Activated T-helper 2 cell treated with anti-CD3 and anti-CD28 coated beads, Interferon-gamma antibody, Interleukin-2, Interleukin-4, amounts not matched to agents 10 μg/mL and 5 μg/mL and 100 μg/mL, durations not matched to agents 14 hours and 24 hours and 36 hours (primary cell): ENCODE measurements at places on chromosomes 4 and X. TPM values are rescaled to one million over a fixed set of nuclear protein-coding genes. Genes with fewer than 3 reads are reported as not detected.

DGKK gene
- total RNA-seq: not detected in 2 replicates

GATA1 gene
- not detected in 2 replicates for total RNA-seq

DNA sequence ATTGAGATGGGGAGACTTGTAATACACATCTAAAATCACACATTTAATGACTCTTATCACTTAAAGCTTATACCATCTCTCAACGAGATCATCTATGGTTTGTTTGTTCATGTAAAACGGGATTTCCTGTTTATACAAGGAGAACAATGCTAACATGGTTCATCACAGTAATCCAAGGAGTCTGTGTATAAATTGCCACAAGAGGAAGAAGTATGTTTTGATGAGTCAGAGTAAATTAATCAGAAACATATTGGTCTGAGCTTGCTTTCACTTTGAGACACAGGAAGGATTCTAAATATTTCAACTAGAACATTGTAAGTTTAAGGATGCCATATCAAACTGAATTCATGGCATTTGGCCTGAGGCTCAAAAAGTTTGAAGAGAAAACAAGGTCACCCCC lies 594.1 kb downstream of the GLUD2 start:
- no peaks in the 10 kb centered on the region for H3K27me3 ChIP-seq
- no peaks in the 10 kb centered on the region for H3K36me3 ChIP-seq
- no peak overlapping the region for H3K27ac ChIP-seq

- no peak overlapping the region for H3K4me3 ChIP-seq
- no peaks in the 10 kb centered on the region for H3K27me3 ChIP-seq
- H3K4me1 ChIP-seq: no peaks in the 10 kb centered on the region
- no peak overlapping the region for H3K27ac ChIP-seq
Observed at GRCh38 chr4:177960566-177960965, 518.3 kb upstream of the AGA start.

CEP135 gene
- total RNA-seq: 13.3 and 15.7 TPM in 2 replicates

GPR34 gene
- total RNA-seq: not detected in 2 replicates

DNA sequence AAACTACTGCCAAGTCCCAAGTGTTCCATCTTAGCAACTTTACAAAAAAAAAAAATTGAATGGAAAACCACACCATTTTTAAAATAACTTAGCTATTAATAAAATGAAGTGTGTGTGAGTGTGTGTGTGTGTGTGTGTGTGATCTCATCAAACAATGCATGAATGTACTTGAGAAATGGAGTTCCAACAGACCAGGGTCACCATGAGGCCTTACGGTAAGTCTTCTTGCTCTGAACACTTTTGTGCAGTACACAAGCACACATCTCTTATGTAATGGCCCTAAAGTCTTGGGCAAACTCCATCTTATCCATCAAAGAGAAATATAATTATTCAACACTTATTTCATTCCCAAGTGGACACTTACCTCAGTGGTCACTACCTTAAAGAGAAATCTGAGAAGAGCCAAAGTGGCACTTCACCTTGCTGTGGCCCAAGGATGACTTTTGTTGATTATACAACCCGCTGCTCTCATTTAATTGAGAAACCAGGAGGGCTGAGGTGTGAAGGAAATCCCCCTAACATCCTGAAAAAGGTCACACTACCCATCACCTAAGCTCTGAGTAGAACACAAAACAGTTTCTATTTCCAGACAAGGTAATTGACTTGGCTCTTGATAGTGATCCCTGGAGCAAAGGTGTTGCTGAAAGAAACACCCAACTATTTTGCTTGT lies 96.5 kb upstream of the PRDX4 start:
- no peaks in the 10 kb centered on the region for H3K4me1 ChIP-seq
- no peaks in the 10 kb centered on the region for H3K27me3 ChIP-seq
- no peak overlapping the region for H3K4me3 ChIP-seq
- H3K36me3 ChIP-seq: no peaks in the 10 kb centered on the region
- H3K27ac ChIP-seq: no peak overlapping the region
- DNase-seq: no peak

METAP1 gene
- 58.2 and 58.7 TPM in 2 replicates for total RNA-seq

GRCh38 chrX:44061968-44062614 lies 88.9 kb upstream of the NDP start:
- no peak for DNase-seq
- H3K27ac ChIP-seq: no peak overlapping the region
- no peak overlapping the region for H3K4me3 ChIP-seq
- peaks cover 8% of the 10 kb centered on the region for H3K27me3 ChIP-seq

EMCN gene
- total RNA-seq: not detected in 2 replicates

DNA sequence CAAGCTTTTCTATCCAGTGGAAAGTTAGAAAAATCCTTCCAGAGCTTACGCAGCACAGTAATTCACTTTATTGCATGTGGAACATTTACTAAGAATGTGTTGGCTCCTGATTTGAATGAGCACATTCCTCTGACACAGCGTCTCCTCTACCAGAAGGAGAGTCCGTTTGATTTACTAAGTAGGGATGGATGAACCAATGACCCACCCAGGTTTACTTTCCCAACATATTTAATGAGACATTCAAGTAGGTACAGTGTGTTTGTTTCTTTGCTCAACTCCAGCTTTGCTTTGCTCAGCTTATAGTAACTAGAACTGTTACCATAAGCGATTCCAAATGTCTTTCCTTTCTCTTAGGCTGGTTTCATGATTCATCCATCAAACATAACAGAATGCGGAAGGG lies 161.7 kb downstream of the SMARCA1 start:
- peaks cover 2% of the 10 kb centered on the region for H3K4me1 ChIP-seq
- DNase-seq: no peak
- H3K27ac ChIP-seq: no peak overlapping the region
- no peaks in the 10 kb centered on the region for H3K27me3 ChIP-seq
- H3K4me3 ChIP-seq: no peak overlapping the region

GRCh38 chrX:134747006-134747405 lies 88.7 kb upstream of the PLAC1 start:
- H3K4me3 ChIP-seq: no peak overlapping the region
- H3K27me3 ChIP-seq: peaks cover 15% of the 10 kb centered on the region
- DNase-seq: no peak
- no peaks in the 10 kb centered on the region for H3K36me3 ChIP-seq
- no peak overlapping the region for H3K27ac ChIP-seq

GRCh38 chr4:94852616-94853015 lies 94.9 kb downstream of the BMPR1B start:
- H3K36me3 ChIP-seq: no peaks in the 10 kb centered on the region
- H3K27me3 ChIP-seq: no peaks in the 10 kb centered on the region
- H3K4me3 ChIP-seq: no peak overlapping the region
- H3K4me1 ChIP-seq: no peaks in the 10 kb centered on the region

DNA sequence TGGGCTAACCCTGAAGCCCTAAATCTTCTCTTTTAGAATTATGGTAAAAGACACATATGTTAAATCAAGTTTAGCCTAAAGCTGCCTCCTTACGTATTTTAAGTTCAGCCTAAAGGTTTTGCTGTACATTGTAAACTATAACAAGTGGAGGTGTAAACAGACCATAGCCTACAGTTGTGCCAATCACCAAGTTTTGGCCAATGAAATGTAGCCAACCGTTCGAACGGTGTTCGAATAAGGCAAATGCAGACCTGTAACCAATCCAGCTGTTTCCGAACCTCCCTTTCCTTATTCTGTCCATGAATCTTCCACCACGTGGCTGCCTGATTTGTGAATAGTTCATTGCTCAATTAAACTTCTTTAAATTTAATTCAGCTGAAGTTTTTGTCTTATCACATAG lies 52.1 kb upstream of the TBC1D9 start:
- DNase-seq: no peak
- H3K36me3 ChIP-seq: no peaks in the 10 kb centered on the region
- H3K4me3 ChIP-seq: no peak overlapping the region
- H3K27ac ChIP-seq: no peak overlapping the region
- H3K4me1 ChIP-seq: no peaks in the 10 kb centered on the region

DNA sequence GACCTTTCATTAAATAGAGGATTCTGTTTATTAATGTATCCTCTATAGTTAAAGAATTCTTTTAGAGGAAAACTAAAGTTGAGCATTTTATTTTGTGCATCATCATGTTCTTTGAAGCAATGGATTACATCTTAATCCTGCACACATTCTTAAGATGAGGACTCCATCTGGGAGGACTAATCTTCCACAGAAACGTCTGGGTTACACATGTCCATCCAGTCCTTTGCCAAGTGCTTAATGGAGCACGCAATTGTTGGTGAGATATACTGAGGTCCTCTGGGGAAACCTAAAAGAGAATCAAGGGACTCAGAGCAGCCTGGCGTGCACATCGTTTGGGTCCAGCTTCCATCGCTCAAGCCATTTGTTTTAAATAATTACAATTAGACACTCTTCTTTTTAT lies 115.1 kb upstream of the SFRP2 start:
- no peaks in the 10 kb centered on the region for H3K4me1 ChIP-seq
- H3K27me3 ChIP-seq: peaks cover 2% of the 10 kb centered on the region
- no peak overlapping the region for H3K27ac ChIP-seq
- no peaks in the 10 kb centered on the region for H3K36me3 ChIP-seq
- DNase-seq: no peak

DNA sequence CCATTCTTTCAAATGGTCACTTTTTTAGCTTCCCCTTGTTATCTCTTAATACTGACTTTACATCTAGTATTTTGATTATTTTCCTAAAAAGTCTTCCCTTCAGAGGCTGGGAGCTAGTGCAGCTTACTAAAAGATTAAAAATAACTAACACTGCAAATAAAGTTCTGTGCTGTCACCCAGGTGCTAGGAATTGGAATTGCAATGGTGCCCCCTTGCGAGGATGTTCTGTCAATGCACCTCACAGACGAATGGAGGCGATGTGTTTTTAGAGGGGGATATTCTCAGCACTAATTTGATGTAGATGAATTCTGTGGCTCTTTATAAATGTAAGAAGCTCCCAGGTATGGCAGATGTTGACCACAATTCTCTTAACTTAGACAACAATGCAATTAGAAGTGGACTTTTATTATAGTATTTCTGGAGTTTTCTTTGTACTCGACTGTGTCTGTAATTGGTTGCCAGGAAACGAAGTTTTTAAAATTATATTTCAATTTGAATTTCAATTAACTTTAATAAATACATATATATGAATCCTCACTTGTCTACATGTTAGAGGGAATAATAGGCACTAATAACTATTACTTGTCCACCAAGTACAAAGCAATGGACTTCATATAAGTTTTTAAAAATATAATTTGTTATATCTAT lies 22.0 kb upstream of the SMIM31 start:
- H3K27ac ChIP-seq: no peak overlapping the region
- H3K4me1 ChIP-seq: no peaks in the 10 kb centered on the region
- H3K4me3 ChIP-seq: no peak overlapping the region
- H3K36me3 ChIP-seq: no peaks in the 10 kb centered on the region
- DNase-seq: peak; percentile 15

BMPR1B gene
- not detected in 2 replicates for total RNA-seq

COL4A5 gene
- not detected in 2 replicates for total RNA-seq

DNA sequence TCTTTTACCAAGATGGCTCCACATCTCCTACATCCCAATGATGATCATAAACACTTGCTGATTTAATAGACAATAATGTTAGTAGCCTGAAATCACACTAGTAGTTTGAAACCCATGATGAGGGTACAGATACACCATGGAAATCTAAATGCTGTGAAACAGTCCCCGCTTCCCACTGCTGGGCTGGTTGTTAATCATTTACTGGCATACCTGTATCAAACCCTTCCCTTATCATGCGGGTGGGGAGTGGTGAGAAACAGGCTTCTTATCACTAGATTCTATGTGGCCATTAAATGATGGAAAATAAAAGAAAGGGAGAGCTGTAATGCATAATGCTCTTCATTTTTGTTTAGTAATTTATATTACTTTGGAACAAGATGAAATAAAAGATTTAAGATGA lies 21.9 kb downstream of the MAOA start:
- peaks cover 26% of the 10 kb centered on the region for H3K4me1 ChIP-seq
- DNase-seq: no peak
- no peak overlapping the region for H3K4me3 ChIP-seq
- H3K36me3 ChIP-seq: peaks cover 16% of the 10 kb centered on the region
- no peaks in the 10 kb centered on the region for H3K27me3 ChIP-seq

DGKQ gene
- 13.0 and 14.4 TPM in 2 replicates for total RNA-seq

GDPD2 gene
- total RNA-seq: 0.21 and 0.28 TPM in 2 replicates

DNA sequence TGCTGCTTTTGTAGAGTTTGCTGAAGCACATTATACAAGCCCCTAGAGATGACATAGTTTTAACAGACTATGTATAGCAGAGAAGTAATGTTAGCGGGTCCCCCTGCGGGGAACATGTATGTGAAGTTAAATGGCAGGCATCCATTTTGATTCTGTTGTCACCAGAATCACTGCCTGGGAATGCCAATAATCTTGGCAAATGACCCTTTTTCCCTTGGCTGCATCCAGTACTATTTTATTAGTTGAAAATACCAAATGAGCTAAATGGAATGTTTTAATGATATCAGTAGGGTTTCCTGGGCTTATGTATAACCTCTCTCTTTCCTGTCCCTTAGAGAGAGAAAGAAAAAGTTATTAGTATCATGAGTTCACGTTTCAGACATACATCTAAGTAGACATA lies 93.6 kb downstream of the LIMCH1 start:
- H3K27ac ChIP-seq: no peak overlapping the region
- no peaks in the 10 kb centered on the region for H3K27me3 ChIP-seq
- no peaks in the 10 kb centered on the region for H3K36me3 ChIP-seq

- H3K27me3 ChIP-seq: no peaks in the 10 kb centered on the region
- no peaks in the 10 kb centered on the region for H3K36me3 ChIP-seq
- no peak for DNase-seq
- H3K4me1 ChIP-seq: peaks cover 2% of the 10 kb centered on the region
- no peak overlapping the region for H3K27ac ChIP-seq
Observed at GRCh38 chr4:73692254-73692653, 48.1 kb upstream of the CXCL8 start.

LRP2BP gene
- total RNA-seq: 0.55 and 0.67 TPM in 2 replicates

DNA sequence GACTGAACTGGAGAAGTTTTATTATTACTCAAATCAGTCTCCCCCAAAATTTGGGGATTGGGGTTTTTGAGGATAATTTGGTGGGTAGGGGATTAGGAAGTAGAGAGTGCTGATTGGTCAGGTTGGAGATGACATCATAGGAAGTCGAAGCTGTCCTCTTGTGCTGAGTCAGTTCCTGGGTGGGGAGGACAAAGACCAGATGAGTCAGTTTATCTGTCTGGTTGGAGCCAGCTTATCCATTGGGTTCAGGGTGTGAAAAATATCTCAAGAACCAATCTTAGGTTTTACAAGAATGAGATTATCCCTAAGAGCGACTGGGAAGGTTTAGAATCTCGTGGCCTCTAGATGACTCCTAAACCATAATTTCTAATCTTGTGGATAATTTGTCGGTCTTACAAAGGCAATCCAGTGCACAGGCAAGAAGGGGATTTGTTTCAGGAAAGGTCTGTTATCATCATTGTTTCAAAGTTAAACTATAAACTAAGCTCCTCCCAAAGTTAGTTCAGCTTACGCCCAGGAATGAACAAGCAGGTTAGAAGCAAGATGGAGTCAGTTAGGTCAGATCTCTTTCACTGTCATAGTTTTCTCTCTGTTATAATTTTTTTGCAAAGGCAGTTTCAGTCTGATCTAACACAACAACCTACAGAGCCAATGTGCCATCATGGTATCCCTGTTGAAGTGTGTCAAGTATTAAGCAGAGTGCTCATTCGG lies 274.5 kb downstream of the SLC7A11 start:
- H3K27me3 ChIP-seq: no peaks in the 10 kb centered on the region
- DNase-seq: no peak
- H3K36me3 ChIP-seq: no peaks in the 10 kb centered on the region
- no peaks in the 10 kb centered on the region for H3K4me1 ChIP-seq
- no peak overlapping the region for H3K27ac ChIP-seq
